ENCODE measurements at places on chromosomes 3 and 15. TPM values are rescaled to one million over a fixed set of nuclear protein-coding genes. Genes with fewer than 3 reads are reported as not detected.

Gene CCRL2
- total RNA-seq, result 10.1 TPM

Gene TRH
- total RNA-seq, result not detected

Gene GUCA1C
- not detected for total RNA-seq

DNA sequence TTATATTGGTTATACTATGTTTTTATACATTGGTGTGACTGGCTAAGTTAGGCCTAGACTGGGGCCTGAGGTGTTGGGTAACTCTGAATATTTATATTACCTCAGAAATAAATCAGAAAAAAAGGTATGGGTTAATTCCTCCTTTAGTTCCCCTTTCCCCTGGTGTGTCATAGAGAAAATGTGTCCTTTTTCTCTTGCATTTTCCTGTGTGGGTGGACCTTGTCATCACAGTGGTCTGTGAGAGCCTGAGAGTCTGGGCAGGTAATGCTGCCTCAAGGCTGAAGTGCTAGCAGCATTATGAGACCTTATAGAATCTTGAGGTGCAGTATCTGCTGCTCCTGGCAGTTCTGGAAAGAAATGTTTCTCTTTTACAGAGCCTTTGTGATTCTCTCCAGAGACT is 69.7 kb downstream of the PCOLCE2 start:
- H3K27me3 ChIP-seq, result peaks cover 15% of the 10 kb centered on the region
- H3K4me3 ChIP-seq, result no peak overlapping the region
- DNase-seq, result no peak
- H3K4me1 ChIP-seq, result no peaks in the 10 kb centered on the region
- no peak overlapping the region for H3K27ac ChIP-seq
